ENCODE measurements at places on chromosomes 1 and 21.

GRCh38 chr1:145747398-145748247 lies 28.3 kb downstream of the CD160 start:
- no peak for DNase-seq

DNA sequence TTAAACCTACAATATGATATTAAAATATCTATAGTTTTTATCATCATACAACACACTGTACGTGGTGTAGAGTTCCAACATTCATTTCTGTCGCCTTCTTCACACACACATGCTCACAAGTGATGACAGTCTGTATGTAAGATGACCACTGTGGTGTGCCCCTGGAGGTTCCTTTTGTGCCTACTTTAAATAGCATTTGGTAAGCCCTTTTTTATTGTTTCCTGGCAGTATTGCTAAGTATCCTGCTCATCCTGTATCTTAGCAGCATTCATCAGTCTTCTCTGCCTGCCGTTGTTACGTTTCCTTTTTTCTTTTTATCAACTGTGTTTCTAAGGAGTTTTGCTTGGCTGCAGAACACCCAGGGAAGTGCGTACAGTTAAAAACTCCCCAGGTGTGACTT lies 231.4 kb downstream of the CHRM3 start:
- DNase-seq = no peak

DNA sequence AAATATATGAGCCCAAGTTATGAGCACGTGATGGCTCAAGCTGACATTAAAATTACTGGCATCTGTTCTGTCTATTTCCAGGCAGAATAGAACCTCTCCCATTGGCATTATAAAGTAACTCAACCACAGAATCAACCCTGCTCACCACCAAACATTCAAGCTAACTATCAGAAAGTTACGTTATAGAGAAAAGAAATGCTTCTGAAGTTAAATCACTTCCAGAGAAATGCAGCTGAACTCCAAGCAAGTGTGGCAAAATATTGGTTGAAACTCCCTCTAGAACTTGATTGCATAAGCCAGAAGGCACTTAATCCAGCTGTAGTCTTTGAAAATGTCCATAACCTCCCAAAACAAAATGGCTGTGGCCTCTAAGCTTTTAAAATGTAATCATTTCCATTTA lies 36.2 kb upstream of the UBE2U start:
- no peak for DNase-seq

- no peak for DNase-seq
Observed at GRCh38 chr1:111214074-111214801, 13.3 kb upstream of the CHI3L2 start.

GRCh38 chr1:244651956-244652622 lies 837 bp upstream of the DESI2 start:
- DNase-seq = no peak

DNA sequence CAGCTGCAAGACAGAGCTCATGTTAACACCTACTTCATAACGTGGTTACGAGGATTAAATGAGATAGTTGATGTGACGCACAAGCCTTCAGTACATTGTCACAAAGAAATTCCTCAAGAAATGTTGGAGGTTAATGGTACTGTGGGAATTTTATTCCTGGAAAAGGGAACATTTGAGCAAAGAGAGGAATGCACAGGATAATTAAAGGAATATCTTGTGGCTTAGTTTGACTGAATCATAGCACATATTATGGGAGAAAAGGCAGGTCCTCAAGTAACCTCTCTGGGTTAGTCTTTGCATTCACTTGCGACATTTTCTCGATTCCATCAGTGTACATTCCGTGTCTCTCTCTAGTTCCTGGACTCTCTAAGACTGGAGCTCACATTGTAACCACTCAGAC lies 300.2 kb upstream of the DUSP10 start:
- no peak for DNase-seq

DNA sequence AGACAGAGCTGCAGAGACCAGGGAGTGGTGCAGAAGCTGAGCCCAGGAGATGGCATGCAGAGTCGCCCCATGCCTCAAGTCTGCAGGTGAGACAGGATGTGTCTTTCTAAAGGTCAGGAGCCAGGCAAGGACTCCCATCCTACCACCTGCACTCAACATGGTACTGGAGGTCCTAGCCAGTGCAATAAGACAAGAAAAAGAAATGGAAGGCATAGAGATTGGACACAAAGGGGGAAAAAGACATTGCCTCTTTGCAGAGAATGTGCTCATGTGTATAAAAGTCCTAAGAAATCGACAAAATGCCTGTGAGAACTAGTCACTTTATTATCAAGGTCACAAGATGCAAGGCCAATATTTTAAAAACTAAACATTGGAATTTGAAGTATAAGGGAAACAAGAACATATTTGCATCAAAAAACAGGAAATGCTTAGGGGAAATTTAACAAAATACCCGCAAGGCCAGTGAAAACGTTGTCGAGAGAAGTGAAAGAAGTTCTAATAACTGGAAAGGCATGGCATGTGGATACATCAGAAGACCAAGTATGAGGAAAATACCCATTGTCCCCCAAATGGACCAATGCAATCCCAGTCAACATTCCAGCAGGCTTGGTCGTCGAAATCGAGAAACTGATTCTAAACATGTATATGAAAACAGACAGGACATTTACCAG lies 13.2 kb upstream of the PRXL2B start:
- no peak for DNase-seq
